ENCODE measurements at places on chromosomes 4 and X. TPM values are rescaled to one million over a fixed set of nuclear protein-coding genes. Genes with fewer than 3 reads are reported as not detected.

EGFL6 gene
- total RNA-seq: not detected

HS6ST2 gene
- 2.2 TPM for total RNA-seq

CYTL1 gene
- total RNA-seq: 2.2 TPM

UCP1 gene
- total RNA-seq: not detected

CCSER1 gene
- under 0.01 TPM for total RNA-seq

TEX13A gene
- total RNA-seq: not detected

GAGE1 gene
- not detected for total RNA-seq

PF4V1 gene
- not detected for total RNA-seq

MAGEA9B gene
- not detected for total RNA-seq

GPC3 gene
- total RNA-seq: 3.5 TPM

WDR13 gene
- 216 TPM for total RNA-seq

HEPH gene
- 8.5 TPM for total RNA-seq
